ENCODE measurements at places on chromosomes 1 and 21.

GRCh38 chr1:206674745-206675175 lies 9.9 kb upstream of the MAPKAPK2 start:
- DNase-seq, result no peak

DNA sequence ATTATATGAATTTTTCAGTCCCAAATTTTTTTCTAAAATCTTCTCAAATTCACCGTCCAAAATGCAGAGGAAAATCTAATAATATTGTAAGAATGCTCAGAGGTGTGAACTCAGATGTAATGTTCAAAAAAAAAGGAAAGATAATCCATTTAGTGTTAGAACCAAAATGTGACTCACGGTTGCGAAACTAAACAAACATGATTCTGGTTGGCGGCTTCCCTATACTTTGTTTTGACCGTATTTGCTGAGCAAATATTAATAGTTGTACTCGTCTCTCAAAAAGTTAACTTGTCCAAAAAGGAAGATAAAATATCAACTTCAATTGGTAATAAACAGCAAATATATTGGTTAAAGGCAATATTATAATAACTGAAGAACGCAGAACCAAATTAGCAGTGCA lies 34.4 kb downstream of the ZSWIM5 start:
- no peak for DNase-seq

DNA sequence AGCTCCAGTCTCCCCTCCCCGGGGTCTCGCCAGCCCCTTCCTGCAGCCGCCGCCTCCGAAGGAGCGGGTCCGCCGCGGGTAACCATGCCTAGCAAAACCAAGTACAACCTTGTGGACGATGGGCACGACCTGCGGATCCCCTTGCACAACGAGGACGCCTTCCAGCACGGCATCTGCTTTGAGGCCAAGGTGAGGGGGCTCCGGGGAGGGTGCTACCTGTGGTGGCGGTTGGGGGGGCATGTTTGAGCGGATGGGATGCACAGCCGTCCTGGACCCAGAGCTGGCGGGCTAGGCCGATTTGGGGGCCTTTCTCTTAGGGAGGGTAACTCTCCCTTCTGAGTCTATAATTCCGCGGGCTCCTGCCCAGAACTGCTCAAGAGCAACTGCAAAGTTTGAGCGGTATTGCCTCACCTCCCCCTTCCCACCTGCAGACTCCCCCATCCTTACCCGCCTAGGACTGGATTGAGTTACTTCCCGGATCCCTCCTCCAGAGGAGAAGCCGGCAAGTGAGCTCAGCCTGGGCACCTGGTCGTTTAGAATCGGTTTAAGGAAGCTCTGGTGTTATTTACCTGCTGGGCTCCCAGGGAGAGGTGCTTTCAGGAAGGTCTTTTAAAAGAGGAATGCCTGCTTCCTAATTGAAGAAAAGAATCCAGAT lies 730 bp downstream of the NOS1AP start:
- DNase-seq, result no peak

DNA sequence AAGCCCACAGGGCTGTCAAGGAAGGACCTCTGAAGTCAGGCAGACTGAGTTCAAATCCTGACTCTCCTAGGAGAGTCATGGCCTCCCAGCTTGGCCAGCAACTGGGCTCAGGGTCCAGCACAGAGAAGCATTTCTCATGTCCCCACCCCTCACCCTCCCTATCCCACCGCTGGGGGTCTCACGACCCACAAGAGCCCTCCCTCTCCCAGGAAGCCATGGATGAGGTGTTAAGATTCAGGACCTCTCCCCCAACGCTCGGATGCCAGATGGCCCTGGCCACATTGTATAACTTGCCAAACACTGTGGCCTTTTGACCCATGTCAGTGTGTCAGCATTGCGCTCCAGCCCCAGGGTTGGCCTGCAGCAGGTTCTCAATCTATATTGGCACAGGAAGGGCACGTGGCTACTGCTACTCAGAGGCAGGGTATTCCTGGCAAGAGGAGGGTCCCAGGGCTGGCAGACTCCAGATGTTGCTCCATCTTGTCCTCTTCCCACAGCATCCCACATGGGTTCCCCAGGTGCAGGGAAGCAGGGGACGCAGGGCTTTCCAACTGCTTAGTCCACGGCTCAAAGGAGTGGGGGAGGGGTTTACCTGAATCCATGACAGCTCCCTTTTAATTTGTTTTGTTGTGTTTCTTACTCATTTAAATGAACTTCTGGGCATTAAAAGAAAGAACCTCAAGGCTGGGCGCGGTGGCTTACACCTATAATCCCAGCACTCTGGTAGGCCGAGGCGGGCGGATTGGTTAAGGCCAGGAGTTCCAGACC lies 10.5 kb downstream of the SLC2A1 start:
- no peak for DNase-seq

- DNase-seq, result no peak
Measured at GRCh38 chr1:229156872-229157271, 114.0 kb upstream of the RAB4A start.

DNA sequence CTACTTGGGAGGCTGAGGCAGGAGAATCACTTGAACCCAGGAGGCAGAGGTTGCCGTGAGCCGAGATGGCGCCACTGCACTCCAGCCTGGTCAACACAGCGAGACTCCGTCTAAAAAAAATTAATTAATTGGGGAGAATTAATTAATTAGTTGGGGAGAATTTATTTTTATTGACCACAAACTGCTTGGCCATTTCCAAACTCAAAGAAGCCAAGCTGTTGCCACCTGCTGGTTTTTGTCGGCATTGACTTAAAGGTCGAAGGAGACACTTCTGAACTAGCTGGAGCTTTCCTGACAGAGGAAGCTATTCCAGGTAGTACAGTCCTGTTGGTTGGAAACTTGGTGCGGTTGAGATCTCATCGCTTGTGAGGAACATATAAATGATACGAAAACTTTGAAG lies 13.1 kb downstream of the MAP1LC3C start:
- DNase-seq, result peak; percentile 63

- DNase-seq, result no peak
Measured at GRCh38 chr1:223228931-223229528, 86.0 kb upstream of the TLR5 start.

- DNase-seq, result no peak
Measured at GRCh38 chr1:154404511-154404931, 622 bp upstream of the IL6R start.

Data from GM13977 (cell line).